Activated CD8-positive, alpha-beta memory T cell treated with anti-CD3 and anti-CD28 coated beads for 1 hour (primary cell): ENCODE measurements at places on chromosomes 5 and 9.

DNA sequence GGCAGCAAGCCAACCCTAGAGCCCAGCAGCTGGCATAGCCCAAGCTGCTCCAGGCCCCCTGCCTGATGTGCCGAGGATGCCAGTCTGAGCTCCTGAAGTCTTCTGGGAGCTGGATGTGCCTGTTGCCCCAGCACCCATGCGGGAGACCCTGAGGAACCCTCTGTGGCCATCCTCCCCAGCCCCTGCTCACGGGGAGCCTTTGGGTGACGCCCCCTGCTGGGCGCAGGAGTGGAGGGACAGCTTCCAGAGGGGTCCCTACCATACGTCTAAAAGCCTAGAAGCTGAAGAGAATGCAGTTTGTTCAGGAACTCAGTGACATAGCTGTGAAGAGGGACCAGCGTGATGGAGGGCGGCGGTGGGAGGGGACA is 33.1 kb upstream of the MVB12B start:
- DNase-seq: no peak

DNA sequence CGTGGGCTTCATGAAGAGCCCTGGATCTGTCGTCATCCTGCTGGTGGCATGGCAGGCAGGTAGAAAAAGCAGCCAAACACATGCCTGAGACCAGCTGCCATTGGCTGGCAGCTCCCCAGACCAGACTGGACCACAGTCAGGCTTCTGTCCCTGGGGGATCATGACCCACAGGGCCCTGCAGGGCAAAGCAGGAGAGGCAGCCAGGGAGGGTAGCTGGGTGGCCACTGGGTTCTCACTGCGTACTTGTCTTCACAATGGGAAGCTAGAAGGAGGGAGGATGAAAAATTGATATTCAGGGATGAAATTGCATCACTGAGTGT is 67.8 kb upstream of the GARNL3 start:
- DNase-seq: no peak

DNA sequence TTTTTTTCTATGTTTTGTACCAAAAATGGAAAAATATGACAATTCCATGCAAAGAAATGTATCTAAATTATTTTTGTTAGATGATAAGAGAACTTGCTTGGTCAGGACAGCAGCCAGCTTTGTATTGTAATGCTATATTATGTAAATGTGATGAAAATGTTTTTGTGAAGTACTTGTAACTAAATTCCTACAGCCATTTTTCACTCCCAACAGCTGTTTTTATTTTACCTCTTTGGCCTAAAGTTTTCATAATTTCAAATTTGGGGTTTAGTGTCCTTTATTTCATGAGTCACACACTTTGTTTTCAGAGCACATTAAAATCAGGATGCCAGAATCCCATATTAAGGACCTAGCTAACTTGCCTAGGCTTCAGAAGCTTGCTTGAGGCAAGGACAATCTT is 64.1 kb downstream of the WDR41 start:
- no peak for DNase-seq

GRCh38 chr5:76716456-76717157 is 681 bp downstream of the F2R start:
- DNase-seq: no peak

GRCh38 chr5:142095035-142095434 is 13.5 kb upstream of the NDFIP1 start:
- no peak for DNase-seq

DNA sequence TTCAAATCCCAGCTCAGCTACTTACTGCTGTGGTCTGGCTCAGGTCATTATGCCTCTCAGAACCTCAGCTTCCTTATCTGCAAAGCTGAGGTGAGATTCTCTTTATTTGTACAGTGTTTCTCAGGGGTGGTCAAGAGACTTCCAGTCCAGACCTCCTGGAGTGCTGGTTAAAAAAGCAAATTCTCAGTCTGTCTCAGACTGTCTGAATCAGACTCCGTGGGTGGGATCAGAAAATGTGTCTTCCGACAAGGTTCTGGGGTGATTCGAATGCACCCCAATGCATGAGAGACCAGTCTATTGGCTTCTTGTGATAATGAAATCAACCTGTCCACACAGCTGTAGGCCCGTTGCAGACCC is 137.7 kb upstream of the SMIM23 start:
- DNase-seq: no peak

- no peak for DNase-seq
Observed at GRCh38 chr5:50717651-50718050, 51.2 kb downstream of the PARP8 start.

DNA sequence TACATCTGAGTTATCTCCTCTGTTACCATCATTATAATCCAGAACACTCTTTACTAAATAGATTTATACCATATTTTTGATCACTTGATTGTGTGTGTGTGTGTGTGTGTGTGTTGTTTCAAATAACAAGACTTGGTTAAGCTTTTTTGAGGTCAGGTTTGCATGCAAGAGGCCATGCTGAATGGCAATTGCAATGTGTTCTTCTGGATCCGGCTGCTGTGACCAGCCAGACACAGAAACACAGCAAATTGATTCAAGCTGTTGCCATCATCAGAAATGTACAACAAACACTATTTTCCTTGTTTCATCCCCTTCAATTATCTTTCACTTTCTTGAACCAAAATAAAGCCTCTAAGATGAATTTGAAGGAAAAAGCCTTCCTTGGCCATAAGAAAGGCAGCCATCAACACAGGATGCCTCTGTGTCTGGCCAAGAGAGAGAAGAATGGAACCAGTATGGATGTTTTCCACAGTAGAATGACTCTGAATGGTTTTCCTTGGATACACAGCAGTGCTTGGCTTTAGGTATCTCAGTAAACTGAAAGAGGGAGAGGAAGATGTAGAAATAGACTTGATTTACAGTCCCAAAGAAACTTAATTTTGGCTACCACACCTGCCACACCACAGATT is 53.9 kb downstream of the DPYSL3 start:
- no peak for DNase-seq

DNA sequence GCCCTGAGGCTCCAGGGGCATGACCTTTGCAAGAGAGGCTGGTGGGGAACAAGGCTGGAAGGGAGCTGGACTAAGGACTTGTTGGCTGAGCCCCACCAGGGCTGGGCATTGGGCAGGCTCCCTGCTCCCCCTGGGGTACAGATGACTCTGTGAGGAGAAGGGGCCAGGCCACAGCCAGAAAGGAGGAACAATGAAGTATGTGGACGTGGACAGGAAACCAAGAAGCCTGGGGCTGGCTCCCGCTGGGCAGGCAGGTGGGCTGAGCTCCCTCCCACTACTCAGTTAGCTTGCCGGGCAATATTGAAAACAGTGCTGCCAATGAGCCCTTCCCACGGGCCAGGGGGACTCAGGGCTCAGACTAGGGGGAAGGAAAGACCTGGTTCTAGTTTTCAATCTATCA is 66.1 kb upstream of the SPTLC1 start:
- no peak for DNase-seq

DNA sequence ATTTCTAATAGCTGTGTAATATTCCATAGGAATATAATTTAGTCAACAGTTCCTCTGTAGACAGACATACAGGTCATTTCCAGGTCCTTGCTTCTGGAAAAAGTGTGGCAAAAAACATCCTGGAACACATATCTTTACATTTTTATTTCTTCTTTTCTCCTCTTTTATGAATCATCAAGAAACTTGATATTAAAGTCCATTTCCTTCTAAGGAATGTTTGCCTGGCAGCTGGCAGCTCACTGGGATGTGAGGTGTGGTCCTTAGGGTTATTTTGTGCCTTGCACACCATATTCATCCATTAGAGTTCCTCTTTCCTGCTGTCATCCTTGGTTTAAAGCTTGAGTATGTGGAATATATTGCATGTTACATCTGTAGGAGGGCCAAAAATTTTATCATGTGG is 122.0 kb downstream of the GALNT10 start:
- DNase-seq: no peak

GRCh38 chr9:121886759-121887485 is 206.2 kb downstream of the TTLL11 start:
- no peak for DNase-seq

DNA sequence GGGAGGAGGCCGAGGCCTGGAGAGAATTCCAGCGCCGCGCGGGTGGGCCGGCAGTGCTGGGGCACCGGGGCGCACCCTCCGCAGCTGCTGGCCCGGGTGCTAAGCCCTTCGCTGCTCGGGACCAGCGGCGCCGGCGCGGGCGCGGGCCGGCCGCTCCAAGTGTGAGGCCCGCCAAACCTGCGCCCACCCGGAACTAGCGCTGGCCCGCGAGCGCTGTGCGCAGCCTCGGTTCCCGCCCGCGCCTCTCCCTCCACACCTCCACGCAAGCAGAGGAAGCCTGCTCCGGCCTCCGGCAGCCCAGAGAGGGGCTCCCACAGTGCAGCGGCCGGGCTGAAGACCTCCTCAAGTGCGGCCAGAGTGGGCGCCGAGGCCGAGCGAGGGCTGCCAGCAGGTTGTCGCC is 7.7 kb upstream of the SRFBP1 start:
- DNase-seq: no peak

DNA sequence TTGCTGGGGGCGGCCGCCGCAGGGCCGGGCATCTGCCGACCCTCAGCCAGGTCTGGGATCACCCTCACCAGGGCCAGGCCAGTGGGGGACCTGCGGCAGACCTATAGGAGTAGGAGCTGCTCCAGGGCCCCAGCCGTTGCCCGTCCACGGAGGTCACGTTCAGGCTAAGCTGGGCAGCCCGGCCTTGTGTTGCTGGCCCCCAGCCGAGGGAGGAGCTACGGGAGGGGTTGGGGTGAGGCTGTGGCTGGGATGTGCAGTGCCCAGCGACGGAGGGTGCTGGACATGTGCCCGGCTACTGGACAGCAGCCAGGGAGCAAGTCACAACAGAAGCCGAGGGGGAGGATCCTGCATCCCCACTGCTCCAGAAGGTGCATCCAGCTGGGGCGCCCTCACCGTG is 39.6 kb upstream of the SLC6A19 start:
- DNase-seq: no peak

DNA sequence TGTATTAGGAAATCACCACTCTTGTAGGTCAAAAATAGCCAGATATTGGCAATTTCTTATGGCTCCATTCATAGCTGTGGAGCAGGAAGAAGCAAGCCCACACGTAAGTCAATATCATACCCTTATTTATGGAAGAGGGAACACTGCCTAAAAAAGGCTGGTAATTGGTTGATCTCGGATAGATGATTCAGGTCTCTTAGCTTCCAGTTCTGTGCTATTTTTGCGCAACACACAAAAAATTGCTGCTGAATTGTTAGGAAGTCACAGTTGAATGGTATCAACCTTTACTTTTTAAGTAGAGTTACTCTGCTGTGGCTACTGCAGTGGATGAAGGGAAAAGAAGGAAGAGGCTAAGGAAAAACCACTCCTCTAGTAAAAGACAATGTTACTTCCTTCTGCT is 168.8 kb downstream of the ARHGAP26 start:
- DNase-seq: no peak

GRCh38 chr9:16258708-16259107 is 611.8 kb downstream of the BNC2 start:
- DNase-seq: no peak

DNA sequence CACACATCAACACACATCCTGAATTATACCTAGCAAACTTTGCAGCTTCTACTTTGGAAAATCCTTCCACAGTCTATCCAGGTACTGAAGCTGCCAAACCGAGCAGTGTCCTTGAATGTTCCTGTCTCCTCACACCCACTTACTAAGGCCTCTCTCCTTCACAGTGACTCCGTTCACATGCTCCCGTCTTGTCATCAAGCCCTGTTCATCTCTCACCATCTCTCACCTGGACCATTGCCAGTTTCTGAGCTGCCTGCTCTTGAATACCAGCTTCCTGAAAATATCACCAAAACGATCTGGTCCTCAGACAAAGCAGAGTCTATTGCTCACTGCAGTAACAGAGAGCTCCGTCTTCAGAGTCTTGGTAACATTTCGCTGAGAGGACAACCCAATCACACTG is 57.4 kb downstream of the GCNT1 start:
- DNase-seq: no peak

- no peak for DNase-seq
Observed at GRCh38 chr5:170218726-170219125, 14.1 kb upstream of the C5orf58 start.

DNA sequence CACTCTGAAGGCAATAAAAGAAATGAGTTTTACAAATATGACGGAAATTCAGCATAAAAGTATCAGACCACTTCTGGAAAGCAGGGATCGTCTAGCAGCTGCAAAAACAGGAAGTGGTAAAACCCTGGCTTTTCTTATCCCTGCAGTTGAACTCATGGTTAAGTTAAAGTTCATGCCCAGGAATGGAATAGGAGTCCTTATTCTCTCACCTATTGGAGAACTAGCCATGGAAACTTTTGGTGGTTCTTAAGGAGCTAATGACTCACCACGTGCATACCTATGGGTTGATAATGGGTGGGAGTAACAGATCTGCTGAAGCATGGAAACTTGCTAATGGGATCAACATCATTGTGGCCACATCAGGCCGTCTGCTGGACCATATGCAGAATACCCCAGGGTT is 93.5 kb upstream of the RGMB start:
- DNase-seq: no peak

DNA sequence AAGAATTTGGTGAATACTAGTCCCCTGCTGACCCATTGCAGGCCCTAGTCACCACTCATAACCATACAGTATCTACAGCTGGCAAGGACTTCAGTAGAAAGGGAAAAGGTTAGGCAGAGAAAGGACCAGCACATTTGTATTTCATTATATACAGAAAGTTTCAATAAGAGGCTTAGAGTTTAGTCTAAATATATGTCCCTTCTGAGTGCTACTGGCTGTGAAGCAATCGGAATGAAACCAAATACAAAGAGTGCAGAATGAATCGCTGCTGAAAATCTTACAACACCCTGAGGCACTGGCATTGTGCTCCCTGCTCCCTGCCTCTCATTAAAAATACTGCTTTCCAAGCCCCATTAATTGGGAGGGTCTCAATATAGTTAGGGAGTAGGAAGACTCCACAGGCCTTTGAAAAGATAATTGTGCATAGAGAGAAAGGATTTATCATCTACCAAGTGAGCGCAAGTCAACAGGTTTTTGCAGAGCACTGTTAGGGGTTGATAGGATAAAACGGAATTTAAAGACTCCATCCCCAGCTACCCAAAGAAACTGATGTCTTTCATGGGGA is 110.8 kb downstream of the SLC1A3 start:
- DNase-seq: no peak

DNA sequence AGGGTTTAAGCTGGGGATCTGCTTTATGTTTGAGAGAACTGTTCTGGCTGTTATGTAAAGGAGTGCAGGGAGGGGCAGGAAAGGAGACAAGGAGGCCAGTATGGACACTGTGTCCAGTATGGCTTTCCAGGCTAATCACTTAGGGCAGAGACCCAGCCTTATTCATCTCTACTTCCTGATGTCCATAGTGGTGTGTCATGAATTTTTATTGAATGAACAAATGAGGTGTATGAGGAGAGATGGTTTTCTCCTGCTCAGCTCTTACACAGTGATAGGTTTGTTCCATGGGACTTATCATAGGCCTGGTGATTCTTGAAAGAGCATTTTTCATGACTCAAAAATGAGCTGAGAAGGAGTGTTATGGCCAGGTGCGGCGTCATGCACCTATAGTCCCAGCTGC is 20.5 kb upstream of the FGFR4 start:
- DNase-seq: no peak

DNA sequence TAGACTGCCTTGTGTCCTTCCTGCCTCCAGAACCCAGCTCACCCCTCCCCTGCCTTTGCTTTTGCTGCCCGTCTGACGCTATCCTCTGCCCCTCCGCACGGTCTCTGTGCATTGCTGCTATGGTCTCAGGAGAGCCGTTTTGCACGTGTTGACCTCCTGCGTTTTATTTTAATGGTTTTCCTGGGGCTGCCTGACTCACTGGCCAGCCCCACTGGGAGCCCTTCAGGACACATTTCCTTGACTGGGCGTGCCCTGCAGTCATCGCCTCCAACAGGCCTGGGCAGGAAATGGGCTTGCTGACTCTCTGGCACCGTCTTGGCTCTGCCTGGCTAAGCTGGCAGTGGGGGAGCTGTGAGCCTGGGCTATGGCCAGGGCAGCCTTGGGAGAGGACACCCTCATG is 17.9 kb upstream of the ASS1 start:
- DNase-seq: no peak
